AG08396 (cell line): ENCODE measurements at places on chromosomes 2 and 18.
A peak's percentile ranks its signal among the peaks of the same experiment; 100 is the strongest.

GRCh38 chr2:37877457-37878315, 47.4 kb upstream of the RMDN2 start:
- peak; percentile 46 for DNase-seq

- DNase-seq: no peak
These were observed 40.8 kb upstream of the PPP1R1C start for GRCh38 chr2:181944914-181945291.

DNA sequence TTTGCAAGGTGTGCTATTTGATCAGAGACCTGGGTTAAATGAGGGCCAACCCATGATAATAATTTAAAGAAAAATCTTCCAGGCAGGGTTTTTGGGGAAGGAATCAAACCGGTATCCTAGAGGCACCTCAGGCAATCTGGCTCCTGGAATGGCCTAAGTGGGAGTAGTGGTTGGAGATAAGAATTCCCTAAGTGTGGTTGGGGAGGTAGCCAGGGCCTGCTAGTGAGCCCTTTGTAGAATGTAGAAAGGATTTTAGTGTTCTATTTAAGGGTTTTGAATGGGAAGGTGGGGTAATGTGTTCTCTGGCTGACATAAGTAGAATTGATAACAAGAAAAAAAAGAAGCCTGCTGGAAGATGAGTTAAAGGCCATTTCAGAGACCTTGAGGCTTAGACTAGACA, 422.2 kb downstream of the XIRP2 start:
- DNase-seq: no peak

GRCh38 chr18:32612651-32613050, 142.0 kb upstream of the GAREM1 start:
- no peak for DNase-seq

DNA sequence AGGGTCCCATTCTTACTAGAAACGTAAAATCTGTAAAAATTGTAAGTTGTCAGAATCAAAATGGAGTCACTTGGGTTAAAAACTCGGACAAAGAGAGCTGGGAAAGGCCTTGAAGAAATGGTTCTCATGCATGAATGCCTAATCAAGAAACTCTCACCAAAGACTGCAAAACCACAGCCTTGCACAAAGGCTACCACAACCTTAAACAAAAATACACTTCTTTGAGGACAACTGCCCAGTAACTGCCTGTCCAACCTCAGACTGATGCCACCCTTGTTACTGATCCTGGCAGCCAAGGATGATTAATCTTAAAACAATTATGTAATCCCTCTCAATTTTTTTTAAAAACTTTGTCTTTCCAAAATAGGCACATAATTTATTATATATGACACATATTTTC, 299.3 kb downstream of the CCDC85A start:
- no peak for DNase-seq

DNA sequence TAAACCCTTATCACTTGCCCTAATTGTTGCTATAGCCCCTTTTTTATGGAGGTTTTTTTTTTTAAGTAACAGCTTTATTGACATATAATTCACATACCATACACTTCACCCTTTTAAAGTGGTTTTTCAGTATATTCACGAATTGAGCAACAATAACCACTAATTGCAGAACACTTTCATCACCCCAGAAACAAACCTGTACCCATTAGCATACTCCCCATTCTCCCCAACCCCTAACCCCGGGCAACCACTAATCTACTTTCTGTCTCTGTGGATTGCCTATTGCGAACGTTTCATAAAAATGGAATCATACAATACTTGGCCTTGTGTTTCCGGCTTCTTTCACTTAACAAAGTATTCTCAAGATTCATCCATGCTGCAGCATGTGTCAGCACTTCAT, 213.6 kb downstream of the ATAD2B start:
- no peak for DNase-seq

- peak; percentile 50 for DNase-seq
These were observed 4.8 kb upstream of the STAT4 start for GRCh38 chr2:191155608-191156071.

- DNase-seq: no peak
These were observed 147.0 kb downstream of the ESCO1 start for GRCh38 chr18:21453511-21453901.

- no peak for DNase-seq
These were observed 82.5 kb upstream of the GAREM1 start for GRCh38 chr18:32553174-32553573.

DNA sequence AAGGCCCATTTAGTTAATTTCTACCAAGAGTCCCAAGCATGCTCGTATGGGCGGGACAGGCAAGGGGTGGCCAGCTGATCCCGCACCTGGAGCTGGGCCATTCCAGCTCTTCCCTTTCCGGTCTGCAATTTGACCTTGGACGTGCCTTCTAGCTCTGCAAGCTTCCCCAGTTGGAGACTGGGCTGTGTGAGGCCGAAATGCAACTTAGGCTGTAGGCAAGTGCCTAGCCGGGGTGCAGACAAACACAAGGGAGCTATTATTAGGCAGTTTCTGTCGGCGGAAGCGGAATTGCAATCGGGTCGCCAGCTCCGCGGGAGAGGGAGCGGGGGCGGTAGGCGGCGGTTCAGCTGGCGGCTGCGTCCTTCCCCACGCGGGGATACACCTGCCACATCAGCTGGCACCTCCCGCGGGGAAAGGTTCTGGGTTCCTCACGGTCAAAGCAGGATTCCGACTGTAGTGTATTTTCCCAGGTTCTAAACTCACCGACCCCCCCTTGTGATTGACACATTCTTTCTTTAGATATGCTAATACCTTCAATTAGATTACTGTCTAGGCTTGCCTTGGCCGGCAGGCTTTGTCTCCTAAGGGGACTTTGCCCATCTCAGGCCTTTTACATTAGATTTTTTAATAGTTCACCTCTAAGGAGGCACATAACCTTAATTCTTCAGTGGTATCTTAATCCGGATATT, 17.1 kb upstream of the ZNF532 start:
- no peak for DNase-seq

DNA sequence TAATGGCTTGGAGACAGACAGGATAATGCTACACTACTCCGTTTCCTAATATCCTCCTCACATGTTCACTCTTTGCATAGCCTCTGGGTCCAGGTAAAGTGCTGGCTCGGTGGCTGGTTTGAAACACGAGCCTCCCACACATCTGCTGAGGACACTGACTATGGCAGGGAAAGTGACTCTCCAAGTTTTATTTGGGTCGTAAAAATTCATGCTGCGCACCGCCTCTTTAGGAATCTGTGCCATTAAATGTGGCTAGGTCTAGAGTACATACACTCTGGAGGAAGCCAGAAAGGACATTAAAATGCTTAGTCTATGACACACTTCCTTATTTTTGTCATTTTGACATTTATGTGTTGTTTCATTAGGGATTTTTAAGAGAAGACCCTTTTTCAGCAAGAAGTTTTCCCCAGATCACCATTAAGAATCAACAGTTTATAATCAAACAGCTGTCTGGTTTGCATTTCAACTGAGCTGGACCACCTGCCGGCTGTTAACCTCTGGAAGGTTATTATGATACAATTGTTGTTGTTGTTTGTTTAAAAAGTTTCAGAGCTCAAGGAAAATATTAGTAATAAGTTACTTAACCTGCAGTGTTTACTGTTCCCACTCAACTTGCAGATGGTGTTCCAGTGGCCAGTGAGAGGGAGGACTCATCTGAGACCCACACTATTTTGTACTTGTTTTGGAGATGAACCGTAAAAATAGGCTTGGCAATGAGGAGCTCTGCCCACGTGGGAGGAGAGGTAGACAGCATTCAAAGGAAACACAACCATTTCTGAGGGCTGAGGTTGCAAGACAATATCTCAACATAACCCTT, 443.3 kb upstream of the MEIS1 start:
- no peak for DNase-seq

- DNase-seq: no peak
These were observed 26.0 kb upstream of the TNS1 start for GRCh38 chr2:218028562-218029348.

GRCh38 chr18:73683409-73684238, 464.0 kb downstream of the FBXO15 start:
- DNase-seq: no peak

- no peak for DNase-seq
These were observed 24.9 kb downstream of the ACAA2 start for GRCh38 chr18:49788327-49788898.

GRCh38 chr18:27094621-27095020, 90.5 kb downstream of the CHST9 start:
- DNase-seq: no peak

DNA sequence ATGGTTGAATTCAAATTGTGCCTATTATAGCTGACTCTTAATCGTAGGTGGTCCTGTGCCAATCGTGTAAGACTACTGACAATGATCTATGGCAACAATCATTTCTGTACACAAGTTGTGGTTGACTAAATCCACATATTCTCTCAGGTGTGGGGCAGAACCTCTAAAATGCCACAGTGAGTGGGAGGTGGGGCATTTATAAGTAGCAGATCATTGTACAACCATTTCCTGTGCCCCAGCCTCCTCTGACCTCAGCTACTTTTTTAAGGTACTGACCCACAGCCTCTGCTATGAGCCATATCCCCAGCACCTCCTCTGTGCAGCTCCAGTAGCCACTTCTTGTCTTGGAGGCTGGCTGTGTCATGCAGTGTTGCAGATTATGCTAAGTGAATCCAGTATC, 48.6 kb upstream of the RAPH1 start:
- DNase-seq: peak; percentile 35

DNA sequence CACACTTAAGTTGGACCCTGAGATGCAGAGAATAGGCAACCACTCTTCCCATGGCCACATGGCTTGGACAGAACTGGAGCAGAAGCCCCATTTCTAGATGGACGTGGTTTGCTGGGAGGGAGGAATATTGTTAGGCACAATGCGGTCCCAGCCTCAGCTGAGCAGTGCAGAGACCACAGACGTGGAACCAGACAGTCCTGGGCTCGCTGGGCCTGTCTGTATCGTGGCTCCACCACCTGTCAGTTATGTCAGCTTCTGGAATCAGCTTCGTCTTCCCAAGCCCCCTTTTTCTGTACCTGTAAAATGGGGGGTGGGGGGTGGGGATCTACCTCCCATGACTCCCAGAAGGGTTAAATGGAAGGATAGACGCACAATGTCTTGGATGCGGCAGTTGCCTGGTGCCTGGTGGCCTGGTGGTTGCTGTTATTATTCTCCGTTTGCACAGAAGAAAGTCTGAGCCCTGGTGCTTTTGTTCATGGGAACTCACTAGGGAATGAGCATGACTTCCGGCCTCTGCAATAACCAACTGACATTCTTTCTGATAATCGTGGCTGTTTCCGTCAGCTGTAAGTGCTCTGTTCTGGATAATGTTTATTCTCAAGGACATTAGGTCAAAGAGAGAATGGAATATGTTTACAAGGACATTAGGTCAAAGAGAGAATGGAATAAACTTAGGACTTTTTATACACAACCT, 31.4 kb downstream of the COLEC11 start:
- DNase-seq: peak; percentile 62

DNA sequence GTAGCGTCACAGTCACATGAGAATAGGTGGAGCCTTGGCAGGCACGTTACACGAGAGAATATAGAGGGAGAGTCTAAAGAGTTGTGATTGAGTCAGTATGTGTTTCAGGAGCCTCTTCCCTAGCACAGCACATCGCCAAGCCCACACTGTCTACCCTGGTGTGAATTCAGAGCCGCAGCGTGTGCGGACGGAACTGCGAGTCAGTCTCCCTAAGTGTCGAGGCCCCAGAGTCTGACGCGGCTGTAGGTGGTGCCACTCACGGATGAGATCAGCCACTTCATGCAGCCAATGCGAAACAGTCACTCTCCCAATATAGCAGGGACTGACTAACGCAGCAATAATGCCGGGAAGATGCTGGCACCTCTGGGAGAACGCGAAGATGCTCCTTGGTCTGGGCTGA, 587.3 kb upstream of the ID2 start:
- DNase-seq: no peak

DNA sequence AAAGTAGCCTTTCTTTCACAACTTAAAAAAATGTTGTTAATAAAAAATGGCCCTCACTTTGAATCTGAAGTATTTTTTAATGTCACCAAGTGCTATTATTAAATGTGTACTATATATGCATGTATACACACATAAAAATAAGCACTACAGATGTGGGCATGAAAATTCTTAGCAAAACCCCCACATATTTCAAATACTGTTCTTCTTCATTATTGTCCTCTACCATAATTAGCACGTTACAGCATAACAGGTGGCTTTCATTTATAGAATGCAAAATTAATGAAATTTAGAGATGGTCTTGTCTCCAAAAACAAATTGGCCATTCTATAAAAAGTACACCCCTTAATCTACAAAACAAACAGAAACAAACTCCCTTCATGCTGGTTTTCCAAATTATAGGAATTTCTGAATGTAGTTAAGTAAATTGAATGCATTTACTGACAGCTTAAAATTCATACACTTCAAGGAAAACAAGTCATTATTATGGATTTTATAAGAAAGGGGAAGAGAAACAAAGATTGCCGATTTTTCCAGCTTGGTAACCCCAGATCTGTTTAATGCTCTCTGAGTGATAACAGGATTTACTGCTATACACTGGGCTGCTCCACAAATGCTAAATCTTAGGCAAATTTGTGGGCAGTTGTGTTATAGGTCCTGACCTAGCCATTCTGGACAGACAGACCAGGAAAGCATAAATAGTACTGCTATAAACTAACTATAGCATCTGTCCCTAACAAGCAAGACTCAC, 67.2 kb downstream of the SPRED2 start:
- DNase-seq: no peak

DNA sequence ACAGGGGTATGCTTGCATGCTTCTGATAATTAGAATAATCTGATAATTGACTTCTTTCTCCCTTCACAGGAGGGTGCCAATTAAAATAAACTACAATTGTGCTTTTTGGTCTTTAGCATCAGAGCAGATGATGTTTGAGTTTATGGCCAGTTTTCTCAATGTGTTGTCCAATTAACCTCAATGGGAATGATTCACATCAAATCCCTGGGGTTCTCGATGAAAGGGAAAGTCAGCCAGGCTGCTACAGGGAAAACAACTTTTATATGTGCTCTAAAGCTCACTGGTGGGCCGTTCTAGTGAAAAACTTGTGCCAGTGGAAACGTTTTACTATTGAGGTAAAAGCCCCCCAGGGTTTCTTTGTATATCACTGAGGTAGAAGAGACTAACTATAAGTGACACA, 887.3 kb upstream of the CRIM1 start:
- DNase-seq: no peak

GRCh38 chr2:168212866-168213265, 34.5 kb downstream of the STK39 start:
- no peak for DNase-seq

DNA sequence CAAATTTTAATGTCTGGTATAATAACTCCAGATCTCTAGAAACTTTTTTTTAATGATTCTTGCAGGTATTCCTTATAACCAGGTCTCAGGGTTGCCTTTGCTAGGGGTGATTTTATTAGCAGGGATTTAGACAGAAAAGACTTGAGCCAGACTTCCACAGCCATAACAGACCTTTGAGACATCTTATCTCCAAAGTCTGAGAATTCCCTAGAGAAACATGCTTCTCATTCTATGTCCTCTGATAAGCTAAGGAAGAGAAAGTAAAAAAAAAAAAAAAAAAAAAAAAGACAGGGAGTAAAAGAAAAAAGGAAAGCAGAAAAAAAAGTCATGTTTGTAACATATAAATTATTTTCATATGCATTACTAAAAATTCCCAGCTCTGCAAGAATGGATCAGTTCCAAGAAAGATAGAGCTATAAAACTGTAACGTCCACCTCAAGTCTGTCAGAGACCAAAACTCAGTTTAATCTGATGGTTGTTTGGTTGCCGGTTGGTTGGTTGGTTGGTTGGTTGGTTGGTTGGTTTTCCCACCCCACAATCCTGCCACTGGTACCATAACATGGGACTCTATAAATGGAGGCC, 153.8 kb downstream of the COL6A3 start:
- DNase-seq: no peak

GRCh38 chr2:226837787-226838603, 2.1 kb downstream of the RHBDD1 start:
- no peak for DNase-seq
